ENCODE measurements at places on chromosomes 5 and 9.
A peak's percentile ranks its signal among the peaks of the same experiment; 100 is the strongest.

GRCh38 chr5:61053937-61054336, 108.3 kb downstream of the SMIM15 start:
- DNase-seq, result no peak

GRCh38 chr9:72363908-72364678, 915 bp downstream of the ZFAND5 start:
- DNase-seq, result peak; percentile 75

GRCh38 chr5:111572561-111572960, 60.2 kb upstream of the STARD4 start:
- no peak for DNase-seq

- no peak for DNase-seq
Measured at GRCh38 chr5:172421-172820, 18.9 kb upstream of the LRRC14B start.

- peak; percentile 89 for DNase-seq
Measured at GRCh38 chr9:123322273-123323195, 33.5 kb upstream of the CRB2 start.

DNA sequence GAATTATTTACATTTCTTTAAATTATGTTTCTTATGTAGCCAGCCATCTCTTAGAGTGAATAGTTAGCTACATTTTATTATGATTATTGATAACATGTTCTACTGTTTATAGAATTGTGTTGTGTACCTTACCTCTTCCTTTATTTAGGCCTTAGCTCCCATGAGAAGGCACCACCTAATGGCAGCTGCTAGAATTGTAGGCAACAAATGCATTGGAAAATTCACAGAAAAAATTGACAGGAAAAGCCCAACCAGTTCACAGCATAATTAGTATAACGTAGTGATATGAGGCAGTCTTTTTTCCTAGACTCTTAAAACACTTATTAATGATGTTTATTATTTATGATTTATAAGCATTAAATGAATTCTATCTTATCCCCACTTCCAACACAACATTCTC, 175.8 kb downstream of the WDR70 start:
- peak; percentile 7 for DNase-seq

GRCh38 chr5:9536717-9537116, 9.2 kb downstream of the SEMA5A start:
- DNase-seq, result no peak

DNA sequence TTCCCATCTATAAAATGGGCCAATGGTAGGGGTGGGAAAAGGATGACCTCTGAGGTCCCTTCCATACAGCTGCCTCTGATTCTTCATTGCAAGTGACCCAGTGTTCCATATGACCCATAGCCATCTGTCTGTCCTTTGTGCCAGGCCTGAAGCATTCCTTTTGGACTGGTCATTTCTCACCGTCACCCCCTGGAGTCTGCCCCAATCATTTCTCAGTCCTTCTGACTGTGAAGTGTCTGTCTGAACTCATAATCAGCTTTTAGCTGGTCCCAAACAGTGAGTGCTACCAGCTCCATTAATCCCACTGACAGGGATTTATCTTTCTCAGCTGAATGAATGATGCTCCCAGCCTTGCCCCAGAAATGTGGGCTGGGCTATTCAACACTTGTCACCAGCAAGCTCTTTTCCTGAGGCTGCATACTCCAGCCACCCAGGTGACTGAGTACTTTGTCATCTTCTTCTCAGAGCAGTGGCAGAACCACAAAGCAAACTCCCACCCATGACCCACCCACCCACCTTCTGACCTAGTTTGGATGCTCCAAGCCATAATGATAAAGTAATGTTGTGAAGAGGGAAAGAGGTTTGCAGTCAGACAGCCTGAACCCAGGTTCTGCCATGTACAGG, 37.4 kb downstream of the KCNIP1 start:
- no peak for DNase-seq
